Endodermal cell (in vitro differentiated cells): ENCODE measurements at places on chromosomes 7 and 10. TPM values are rescaled to one million over a fixed set of nuclear protein-coding genes. Genes with fewer than 3 reads are reported as not detected.

MOGAT3 gene
- 1.0 to 2.0 TPM (median 1.3 TPM) in 3 replicates for total RNA-seq

GIMAP2 gene
- not detected in 3 replicates for total RNA-seq

PRDX3 gene
- total RNA-seq, result 152 and 153 TPM in 2 replicates

GRCh38 chr10:125979976-125980375 is 83.6 kb downstream of the FANK1 start:
- H3K36me3 ChIP-seq, result no peaks in the 10 kb centered on the region
- no peaks in the 10 kb centered on the region for H3K4me1 ChIP-seq
- H3K27ac ChIP-seq, result no peak overlapping the region
- no peaks in the 10 kb centered on the region for H3K27me3 ChIP-seq
- DNase-seq, result no peak
- no peak overlapping the region for H3K4me3 ChIP-seq

- no peak overlapping the region for H3K27ac ChIP-seq
- no peaks in the 10 kb centered on the region for H3K4me1 ChIP-seq
- peak; percentile 17 for DNase-seq
- H3K4me3 ChIP-seq, result no peak overlapping the region
- H3K27me3 ChIP-seq, result no peaks in the 10 kb centered on the region
- H3K36me3 ChIP-seq, result peaks cover 52% of the 10 kb centered on the region
These were observed 68.7 kb upstream of the CAMK2B start for GRCh38 chr7:44394112-44394447.
